ENCODE measurements at places on chromosomes 16 and 17.

DNA sequence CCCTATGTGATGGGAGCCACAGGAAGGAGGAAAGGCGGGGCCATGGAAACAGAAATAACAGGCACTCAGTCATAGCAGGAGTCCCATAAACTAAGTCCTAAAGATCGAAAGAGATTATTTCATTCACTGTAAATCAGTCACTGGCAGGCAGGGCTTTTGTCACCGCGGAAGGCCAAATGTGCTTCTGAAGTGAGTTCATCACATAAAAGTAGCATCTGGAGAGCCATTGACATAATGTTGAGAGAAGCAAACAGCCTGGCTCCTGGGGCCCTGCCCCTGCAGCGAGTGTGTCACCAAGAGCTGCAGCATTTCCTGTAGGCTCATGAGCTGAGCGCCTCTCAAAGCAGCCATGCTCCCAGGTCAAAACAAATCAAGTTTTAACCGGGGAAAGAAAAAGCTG, 476.2 kb downstream of the HAPSTR1 start:
- no peak for DNase-seq

- DNase-seq = peak; percentile 68
Observed at GRCh38 chr16:28277537-28278388, 14.6 kb upstream of the SBK1 start.

- no peak for DNase-seq
Observed at GRCh38 chr16:20674684-20675487, 22.6 kb downstream of the ACSM1 start.

DNA sequence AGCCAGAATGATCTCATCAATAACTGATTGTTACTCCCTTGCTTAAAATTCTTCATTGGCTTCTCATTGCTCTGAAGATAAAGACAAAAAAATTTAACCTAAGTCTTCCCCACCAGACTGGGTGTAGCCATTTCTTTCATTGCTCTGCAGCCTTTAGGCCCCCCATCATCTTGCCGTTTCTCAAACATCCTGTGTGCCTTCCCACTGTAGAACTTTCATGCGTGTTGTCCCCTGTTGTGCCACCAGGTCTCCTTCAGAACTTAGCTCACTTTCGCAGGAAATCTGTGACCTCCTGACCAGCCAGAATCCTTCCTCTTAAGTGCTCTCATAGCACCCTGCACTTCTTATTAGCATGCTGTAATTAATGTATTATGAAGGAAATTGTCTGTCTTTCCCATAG, 31.8 kb downstream of the TNRC6C start:
- DNase-seq = no peak

- peak; percentile 39 for DNase-seq
Observed at GRCh38 chr16:82867485-82867884, 240.7 kb downstream of the CDH13 start.

- DNase-seq = peak; percentile 89
Observed at GRCh38 chr16:27330542-27330941, 16.8 kb downstream of the IL4R start.

- peak; percentile 12 for DNase-seq
Observed at GRCh38 chr17:56678249-56679114, 85.0 kb downstream of the NOG start.

- DNase-seq = no peak
Observed at GRCh38 chr17:61947367-61948078, 19.7 kb upstream of the INTS2 start.

DNA sequence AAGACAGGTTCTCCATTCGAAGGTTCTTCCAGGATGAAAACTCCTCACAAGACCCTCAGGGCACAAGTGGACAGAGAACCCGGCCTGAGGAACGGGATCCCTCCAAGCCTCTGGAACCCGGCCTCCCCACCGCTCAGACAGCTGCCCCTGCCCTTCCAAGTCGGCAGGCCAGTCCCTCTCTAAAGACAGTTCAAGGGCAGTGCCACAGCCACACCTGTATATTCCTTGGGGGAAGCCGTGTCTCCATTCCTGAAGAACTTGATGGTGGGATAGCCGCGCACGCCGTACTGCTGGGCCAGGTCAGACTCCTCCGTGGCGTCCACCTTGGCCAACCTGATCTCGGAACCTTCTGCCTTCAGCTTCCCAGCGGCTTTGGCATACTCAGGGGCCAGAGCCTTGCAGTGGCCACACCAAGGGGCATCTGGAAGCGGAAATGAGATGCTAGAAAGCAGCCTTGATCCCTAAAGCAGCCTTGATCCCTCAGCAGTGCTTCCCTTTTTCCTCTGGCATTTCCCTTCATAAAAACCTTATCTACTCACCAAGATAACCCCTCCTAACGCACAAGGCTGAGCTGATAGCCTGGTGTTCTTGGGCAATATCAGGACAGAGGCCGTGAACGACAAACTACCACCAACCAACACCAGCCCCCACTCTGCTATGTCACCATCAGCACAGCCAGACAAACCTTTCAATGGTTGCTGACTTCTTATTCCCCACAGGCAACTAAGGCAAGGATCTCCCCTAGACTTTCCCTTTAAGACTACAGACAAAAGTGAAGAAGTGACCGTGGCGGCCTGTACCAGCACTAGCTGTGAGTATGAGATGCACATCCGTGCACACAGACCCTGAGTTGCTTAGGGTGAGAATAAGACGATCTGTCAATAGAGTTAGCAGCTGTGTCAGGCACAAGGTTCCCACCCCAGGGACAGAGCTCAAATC, 1.1 kb downstream of the P4HB start:
- no peak for DNase-seq

DNA sequence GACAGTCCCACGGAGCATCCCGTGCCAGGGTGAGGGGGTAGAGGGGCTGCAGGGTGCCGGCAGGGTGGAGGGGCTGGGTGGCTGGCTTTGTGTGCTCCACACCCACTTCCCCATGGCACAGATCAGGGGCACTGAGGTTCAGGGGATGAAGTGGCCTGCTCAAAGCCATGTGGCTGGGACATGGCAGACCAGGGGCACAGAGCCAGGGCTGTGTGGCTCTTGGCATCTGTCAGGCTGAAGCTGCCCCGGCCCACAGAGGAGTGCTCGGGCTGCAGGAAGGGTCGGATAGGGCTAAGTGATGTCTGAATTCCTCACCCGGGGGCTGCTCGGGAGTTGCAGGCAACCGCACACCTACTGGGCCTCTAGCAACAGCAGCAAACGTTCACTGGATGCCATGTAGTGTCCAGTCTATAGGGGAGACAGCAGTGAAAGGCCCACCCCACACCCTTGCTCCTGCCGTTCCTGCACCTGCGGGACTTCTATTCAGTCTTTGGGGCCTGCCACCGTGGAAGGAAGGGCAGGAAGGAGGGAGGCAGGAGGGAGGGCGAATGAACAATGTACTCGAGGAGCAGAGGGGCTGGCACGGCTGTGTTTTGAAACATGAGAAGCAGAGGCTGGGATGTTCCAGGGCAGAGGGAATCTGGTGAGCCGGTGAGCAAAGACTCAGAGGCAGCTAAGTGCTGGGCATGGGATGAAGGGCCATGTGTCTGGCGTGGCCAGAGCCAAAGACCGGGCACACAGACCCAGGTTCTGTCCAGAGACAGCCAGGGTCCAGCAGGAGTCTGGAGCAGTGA, 15.1 kb downstream of the SLC5A10 start:
- peak; percentile 26 for DNase-seq

GRCh38 chr17:60506312-60506711, 19.7 kb downstream of the APPBP2 start:
- peak; percentile 87 for DNase-seq

DNA sequence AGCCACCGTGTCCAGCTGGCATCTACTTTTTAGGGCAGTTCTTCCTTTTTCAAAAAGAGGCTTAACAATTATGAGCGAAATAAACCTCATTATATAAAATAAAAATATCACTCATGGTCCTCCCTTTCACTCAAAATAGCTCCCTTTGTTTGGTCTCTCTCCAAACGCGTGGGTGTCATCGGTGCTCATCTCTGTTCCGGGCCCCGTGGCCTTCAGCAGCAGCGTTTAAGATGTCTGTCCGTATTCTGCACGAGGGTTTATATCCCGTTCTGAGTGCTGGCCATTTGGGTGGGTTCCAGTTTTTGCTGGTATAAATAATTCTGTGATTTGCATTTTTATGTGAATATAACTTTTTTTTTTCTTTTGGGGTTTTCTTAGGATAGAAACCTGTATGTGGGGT, 33.4 kb downstream of the PRMT7 start:
- DNase-seq = no peak

DNA sequence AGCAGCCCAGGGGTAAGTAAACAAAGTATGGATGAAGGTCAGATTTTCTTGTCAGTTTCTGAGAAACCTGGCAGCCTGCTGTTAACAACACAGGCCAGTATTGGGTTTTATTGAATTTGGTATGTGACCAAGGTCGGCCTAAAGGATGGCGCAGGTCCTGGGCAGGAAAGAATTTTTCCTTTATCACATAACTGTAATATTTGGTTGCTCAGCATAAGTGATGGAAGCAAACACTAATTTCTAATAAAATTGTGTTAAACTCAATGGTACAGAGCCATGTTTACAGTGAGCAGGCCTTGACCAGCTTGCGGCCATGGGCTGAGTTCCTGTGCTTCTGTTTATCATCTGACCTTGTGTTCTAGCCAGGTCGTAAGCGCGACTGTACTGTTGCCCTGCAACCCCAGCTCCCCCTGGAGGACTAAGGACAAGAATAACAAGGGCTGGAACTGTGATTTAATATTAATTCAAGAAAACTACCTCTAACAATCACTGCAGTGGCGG, 10.5 kb downstream of the POLDIP2 start:
- DNase-seq = no peak

Measured in fibroblast of upper back skin (primary cell).